ENCODE measurements at places on chromosomes 12 and 14.

GRCh38 chr14:105281371-105282097 lies 19.3 kb downstream of the BRF1 start:
- DNase-seq, result peak; percentile 38

DNA sequence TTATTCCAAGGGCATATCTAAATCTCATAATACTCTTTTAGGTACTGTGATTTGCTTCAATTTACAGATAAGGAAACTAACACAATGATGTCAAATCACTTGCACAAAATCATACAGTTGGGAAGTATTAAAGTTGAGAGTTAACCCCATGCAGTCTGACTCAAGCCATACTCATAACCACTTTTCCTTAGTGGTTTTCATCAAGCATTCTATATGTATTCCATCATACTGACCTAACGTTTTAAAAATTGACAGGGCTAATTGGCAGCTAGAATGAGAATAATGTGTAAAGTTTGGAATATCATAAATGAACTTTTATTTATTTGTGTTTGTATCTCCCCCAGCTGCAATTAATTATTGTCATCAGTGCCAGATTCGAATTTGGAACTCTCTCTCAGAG lies 20.9 kb downstream of the PUS7L start:
- no peak for DNase-seq

GRCh38 chr12:68890701-68891113 lies 42.3 kb downstream of the CPM start:
- DNase-seq, result no peak

GRCh38 chr14:54194501-54194900 lies 202.3 kb upstream of the CDKN3 start:
- no peak for DNase-seq

DNA sequence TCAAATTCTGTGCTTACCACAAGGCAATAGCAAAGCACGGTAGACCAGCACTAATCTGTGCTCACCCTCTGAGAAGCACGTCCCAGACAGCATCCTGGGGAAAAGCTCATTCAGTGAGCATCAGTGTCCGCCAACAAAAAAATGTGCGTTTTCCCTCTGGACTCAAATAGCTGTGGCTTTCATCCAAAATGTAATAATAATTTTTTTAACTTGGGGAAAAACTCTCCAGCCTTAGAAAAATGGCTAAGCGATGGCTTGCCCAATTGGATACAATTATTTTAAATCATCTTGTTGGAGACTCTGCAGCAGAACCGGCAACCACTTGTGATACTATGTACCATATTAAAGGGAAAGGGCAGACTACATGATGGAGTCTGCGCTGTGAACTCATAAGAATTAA lies 1.1 kb upstream of the KRT77 start:
- no peak for DNase-seq

DNA sequence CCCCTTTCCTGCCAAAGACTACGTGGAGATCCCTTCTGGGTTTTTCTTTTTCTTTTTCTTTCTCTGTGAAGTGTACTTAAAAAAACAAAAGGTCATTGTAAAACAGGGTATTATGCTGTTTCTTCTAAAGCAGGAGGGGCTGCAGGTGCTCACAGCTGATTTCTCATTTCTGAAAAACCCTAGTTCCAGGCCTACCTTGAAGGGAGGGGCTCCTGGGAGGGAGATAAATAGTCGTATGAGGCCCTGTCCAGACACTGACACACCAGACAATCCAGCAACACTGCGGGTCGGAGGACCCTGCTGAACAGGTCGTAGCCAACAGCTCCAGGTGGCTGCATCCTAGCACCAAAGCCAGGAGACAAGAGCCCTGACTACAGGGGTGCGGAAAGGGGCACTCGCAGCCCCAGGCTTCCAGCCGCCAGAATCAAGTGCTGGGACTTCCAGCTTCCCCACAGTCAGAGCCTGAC lies 41.1 kb downstream of the PSMA6 start:
- no peak for DNase-seq

DNA sequence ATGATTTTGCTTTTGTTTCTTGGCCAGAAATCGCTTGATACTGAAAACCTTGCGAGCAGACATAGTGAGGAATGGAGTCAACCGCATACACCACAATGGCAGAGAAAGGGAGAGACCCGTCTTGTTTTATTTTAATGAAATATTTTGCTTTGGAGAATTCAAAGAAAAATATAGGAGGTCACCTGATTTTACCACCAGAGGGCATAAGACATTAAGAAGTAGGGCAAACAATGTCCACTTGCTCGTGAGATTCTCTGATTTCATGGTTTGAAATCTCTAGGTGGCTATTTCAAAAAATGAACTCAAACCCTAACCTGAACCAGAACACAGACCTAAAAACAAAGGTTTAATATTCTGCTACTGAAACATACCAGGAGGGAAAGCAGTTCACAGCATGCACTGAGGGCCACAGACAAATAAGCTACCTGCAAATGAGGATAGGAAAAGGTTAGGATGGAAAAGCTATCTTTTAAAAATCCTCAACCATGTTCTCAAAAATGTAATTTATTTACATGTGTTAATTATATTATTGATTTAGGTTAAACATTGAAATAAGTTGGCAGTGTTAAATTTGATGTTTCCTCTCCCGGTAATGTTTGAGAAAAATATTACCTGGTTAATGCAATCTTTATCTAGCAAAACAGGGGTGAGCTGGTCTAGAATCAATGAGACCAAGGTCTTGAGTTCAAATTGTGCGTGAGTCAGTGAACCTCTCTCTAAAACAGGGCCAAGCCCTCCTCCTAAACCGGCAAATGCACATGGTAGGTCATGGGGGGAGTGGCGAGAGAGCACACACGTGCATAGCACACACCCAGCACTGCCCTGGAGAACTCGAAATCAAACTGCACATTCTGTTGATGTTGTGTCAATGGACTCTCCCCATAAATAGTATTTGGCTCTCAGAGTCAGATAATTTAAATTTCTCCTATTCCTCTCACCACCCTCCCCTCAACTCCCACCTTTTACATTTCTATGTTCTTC lies 12.5 kb downstream of the IFNG-AS1 start:
- DNase-seq, result no peak

GRCh38 chr12:81146228-81147225 lies 68.6 kb downstream of the ACSS3 start:
- no peak for DNase-seq

- DNase-seq, result no peak
Observed at GRCh38 chr14:29823816-29824215, 103.8 kb downstream of the PRKD1 start.

DNA sequence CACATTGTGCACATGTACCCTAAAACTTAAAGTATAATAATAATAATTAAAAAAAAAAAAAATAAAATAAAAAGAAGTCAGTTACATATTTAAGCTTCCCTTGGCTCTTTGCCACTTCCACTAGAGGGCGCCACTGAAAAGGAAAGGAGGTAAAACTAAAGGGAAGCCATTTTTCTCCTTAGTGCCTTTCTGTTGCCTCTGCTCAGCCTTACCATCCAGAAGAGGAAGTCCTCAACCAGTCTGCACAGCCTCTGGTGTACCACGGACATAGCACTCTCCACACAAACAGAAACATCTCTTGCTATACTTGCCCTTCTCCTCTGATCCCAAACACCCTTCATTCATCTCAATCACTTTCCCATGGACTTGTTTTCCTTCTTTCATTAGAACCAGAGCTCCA lies 169.0 kb upstream of the EEA1 start:
- peak; percentile 12 for DNase-seq

DNA sequence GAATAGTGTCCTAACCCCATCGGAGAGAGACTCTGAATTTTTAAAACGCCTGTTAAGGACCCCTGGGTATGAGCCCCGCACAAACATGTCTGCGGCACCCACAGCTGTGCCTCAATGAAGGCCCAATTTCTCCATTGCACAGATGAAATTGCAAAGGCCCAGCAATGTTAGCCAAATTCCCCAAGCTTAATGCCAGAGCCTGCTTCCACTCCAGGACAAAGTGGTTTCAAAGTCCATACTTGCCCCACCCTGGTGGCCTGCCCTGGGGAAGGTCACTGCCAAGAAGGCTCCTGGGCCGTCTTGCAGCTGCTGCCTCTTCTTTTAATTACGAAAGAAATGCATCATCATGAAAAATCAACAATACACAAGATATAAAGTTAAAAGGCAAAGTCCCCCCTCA lies 1179.7 kb downstream of the VRK1 start:
- DNase-seq, result no peak

DNA sequence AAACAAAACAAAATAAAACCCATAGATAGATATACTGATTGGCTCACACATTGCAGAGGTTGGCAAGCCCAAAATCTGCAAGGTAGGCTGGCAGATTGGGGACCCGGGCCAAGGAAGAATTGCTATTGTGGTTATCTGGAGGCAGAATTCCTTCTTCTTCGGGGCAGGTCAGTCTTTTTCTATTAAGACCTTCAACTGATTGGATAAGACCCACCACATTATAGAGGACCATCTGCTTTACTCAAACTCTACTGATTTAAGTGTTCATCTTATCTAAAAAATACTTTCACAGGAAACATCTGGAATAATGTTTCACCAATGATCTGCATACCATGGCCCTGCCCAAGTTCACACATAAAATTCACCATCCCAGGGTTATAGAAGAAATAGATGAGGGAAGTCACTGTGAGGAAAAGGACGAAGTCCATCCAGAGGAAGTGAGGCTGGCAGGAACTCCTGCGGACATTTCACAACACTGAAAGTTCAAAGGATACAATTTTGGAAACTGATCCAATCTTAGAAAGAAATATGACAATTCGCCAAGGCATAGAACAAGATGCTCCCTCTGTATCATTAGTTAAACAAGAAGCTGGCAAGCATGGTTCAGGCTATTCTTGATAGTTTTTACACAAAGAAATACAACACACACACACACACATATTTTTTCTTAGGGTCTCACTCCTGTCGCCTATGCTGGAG lies 127.6 kb upstream of the MED13L start:
- no peak for DNase-seq

DNA sequence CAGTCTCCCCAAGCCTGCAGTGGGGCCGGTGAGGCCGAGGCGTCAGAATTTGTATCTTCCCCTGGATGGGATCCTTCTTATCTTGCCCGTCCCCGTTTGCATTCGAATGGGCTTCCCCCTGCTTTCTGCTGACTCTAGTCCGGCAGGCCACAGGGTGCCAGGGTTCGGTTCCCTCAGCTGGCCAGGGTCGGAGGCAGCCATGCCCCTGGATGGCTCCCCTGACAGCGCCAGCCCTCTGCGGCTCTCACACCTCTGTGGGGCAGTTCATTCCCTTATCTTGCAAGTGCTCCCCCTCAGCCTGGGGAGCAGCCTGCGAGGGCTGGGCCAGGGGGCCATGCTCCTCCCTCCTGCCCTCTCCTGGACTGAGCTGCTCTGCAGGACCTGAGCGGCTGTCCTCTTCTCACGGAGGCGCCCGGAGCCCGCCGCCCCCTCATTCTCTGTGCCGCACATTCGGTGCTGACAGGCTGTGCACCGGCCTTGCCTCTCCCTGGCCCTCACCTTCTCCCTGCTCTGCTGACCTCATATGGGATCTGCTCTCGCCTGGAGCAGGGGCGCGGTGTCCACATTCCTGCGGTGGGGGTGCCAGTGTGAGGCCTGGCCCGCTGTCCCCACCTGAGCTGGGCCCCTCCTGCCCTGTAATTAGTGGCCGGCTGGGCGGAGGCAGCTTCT lies 32.8 kb downstream of the KIF26A start:
- DNase-seq, result no peak

- DNase-seq, result no peak
Observed at GRCh38 chr12:12922191-12922616, 29.8 kb downstream of the GPRC5D start.

GRCh38 chr14:56219666-56220413 lies 101.6 kb downstream of the PELI2 start:
- DNase-seq, result no peak

DNA sequence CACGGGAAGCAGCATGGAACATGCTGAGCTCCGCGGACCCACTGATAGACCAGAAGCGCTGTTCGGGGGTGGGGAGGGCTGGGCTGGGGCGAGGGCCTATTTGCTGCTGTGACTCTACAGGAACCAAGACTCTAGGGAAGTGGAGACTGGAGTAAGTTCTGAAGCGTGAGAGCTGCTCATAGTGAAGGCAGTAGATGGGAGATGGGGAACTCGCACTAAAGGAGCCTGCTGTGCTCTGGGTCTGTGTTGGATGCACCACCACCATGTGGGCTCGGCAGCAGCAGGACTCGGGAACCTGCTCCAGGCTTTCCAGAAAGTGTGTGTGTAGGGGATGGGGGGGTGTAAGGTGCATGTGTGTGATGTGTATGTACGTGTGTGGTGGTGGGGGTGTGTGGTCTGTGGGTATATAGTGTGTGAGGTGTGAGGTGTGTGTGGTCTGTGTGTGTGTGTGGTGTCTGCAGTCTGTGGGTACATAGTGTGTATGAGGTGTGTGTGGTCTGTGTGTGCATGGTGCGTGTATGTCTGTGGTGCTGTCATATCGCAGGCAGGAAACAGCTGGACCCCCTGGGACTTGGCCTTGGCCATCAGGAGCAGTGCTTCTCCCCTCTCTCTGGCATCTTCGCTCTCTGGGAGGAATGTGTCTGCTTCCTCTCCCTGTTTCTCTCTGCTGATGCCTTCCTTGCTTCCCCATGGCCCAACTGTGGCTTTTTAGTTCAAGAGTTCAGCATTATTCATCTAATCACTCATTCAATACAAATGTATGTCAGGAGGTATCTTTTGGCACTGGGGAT lies 378.9 kb downstream of the FUT8 start:
- DNase-seq, result no peak
